ENCODE measurements at places on chromosomes 2 and 18.

DNA sequence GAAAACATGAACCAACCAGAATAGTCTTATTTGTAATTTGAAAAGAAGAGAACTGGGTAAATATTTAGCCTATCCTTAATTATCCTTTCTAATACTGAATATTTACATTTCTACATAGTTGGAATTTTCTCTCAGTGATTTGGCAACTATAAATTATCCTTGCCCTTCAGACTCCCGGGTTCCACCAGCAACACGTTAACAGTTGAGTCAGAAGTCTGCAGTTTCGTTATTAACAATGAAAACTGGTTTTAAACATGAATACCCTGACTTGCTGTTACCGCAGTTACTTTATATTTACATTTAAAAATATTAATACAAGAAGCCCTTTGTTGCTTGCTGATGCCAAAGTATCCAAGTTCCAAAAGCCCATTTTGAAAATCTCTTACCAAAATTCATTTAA, 673.0 kb downstream of the ARHGAP15 start:
- DNase-seq = no peak

GRCh38 chr2:124810132-124810531, 785.0 kb downstream of the CNTNAP5 start:
- DNase-seq = no peak

DNA sequence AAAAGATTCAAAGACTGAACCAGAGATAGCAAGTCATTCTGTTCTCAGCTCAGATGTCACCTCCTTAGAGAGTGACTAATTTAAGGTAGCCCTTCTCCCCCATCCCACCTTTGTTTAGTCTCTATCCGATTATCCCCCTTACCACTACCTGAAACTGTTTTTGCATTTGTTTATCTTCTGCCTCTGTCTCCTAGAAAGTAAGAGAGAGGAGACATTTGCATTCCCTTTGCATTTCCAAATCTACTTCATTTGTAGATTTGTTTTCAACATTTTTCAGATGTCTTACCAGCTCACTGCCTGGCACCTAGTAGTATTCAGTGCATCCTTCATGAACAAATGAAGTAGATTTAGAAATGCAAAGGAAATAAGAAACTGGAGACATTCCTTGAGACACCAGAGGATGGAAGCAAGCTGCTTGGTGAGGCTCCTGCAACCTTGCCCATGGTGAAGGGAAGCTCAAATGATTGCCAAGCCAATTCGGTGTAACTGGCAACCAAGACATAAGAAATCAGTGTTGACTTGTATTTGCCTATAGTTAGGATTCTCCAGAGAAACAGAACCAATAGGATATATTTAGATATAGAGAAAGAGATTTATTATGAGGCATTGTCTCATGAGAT, 385.7 kb downstream of the STK39 start:
- DNase-seq = no peak

GRCh38 chr2:173658946-173659371, 304.3 kb downstream of the CDCA7 start:
- DNase-seq = no peak

DNA sequence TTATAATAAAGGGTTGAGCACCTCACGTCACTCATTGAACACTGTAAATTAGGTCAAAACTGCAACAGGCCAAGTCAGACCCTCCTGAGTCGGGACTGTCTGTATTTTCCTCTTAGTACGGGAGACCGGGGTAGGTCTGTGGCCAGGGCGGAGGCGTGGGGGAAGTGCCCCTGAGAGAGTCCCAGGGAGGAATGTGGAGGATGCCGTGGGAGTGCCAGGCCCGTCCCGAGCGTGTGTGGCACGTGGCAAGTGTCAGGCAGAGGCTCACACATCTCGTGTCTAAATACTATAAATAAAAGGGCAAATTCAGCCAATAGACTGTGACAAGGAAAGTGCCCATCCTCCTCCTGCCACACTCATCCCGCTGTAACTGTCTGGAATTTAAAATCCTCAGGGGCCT, 6.3 kb upstream of the HDAC4 start:
- no peak for DNase-seq

DNA sequence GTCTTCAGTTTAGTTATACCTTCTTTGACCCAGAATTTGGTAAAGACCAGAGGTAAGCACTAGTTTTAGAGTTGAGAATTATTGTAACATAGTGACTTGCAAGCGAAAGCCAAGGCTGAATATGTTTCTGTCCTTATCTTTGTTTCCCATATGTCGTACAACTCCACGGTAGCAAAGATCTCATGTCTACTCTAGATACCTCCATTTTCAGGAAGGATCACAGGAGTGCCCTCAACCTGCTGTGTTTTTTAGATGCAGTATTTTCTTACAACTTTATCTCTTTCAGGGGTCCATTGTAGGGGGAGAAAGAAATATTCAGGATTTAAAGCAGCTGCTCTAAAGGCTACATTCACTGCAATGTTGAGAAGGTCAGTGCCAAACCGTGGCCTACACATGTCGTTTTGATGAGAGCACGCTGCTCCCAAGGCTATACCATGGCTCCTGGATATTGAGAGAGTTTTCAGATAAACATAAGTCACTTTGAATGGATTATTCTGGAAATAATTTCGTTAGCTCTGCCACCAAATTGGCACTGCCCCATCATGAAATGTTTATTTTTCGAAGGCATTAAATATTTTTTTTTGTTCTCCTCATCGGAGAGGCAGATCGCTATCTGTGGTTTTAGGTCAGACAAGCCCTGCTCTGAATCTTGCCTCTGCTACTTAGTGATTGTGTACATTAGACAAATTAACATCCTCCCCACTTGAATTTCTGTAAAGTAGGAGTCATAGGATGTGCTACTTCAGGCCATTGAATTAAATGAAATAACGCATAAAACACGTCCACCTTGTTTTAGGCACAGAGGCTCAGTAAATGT, 2.1 kb downstream of the RHBDD1 start:
- DNase-seq = no peak

DNA sequence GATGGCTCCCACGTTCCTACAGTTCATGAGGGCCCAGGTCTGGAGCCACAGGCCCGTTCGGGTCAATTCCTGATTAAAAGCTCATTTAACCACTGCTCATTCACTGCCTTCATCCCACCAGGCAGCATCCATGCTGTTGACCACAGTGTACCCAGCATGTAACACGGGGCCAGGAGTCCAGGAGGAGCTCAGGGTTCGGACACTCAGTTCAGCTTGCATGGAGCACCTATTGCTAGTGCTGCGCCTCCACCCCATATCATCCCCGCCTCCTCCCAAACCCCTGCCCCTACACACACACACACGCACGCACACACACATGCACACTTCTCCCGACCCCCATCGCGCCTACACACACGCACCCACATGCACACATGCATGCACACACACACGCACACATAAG, 72.9 kb upstream of the SNTG2 start:
- no peak for DNase-seq

DNA sequence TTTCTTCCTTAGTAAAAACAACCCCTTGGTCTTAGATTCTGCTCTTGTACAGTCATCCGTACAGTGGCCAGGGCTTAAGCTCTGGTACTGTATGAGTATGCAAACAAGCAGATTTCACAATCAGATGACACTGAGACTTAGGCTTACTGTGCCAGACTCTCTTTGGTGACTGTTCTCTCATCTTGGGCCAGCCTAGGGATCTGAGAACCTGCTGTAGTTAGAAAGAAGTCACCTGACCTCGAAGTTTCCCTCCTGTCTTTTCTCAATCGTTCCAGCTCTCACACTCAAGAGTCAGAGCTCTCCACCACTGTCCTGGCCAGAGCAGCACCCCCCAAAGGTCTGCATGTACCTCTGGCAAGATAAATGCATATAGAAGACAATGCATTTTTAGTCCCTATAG, 63.2 kb downstream of the ZEB2 start:
- no peak for DNase-seq

GRCh38 chr2:235414422-235414821, 79.4 kb upstream of the AGAP1 start:
- DNase-seq = no peak

DNA sequence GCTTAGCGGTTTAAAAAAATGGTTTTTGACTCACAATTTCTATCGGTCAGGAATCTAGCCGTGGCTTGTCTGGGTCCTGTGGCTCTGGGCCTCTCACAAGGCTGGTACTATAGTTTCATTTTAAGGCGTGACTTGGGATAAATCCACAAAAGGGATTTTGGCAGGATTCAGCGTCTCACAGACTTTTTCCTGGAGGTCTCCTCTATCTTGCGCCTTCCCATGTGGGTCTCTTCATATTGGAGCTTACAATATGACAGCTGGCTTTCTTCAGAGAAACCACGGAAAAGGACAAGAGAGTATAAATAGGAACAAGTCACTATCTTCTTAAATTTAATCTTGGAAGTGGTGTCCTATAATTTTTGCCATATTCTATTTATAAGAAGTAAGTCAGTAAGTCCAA, 250.5 kb downstream of the DSC3 start:
- DNase-seq = no peak

Data from NCI-H1417 treated with DMSO at 0.1 percent for 48 hours (cell line).